ENCODE measurements at places on chromosomes 4 and X.
A peak's percentile ranks its signal among the peaks of the same experiment; 100 is the strongest.

GRCh38 chr4:3310301-3311094, 17.7 kb downstream of the RGS12 start:
- no peak for DNase-seq

- DNase-seq, result no peak
Observed at GRCh38 chr4:97643179-97643578, 500.1 kb downstream of the STPG2 start.

GRCh38 chr4:136390824-136391223, 1141.5 kb downstream of the PCDH18 start:
- no peak for DNase-seq

GRCh38 chr4:148077581-148077980, 345.7 kb downstream of the ARHGAP10 start:
- DNase-seq, result no peak

- no peak for DNase-seq
Observed at GRCh38 chrX:152403515-152403914, 47.6 kb downstream of the GABRA3 start.

GRCh38 chrX:42691196-42691595, 86.8 kb downstream of the PPP1R2C start:
- no peak for DNase-seq

GRCh38 chrX:67953658-67954057, 409.8 kb downstream of the AR start:
- DNase-seq, result no peak

GRCh38 chrX:7028246-7028645, 119.3 kb upstream of the STS start:
- DNase-seq, result no peak

DNA sequence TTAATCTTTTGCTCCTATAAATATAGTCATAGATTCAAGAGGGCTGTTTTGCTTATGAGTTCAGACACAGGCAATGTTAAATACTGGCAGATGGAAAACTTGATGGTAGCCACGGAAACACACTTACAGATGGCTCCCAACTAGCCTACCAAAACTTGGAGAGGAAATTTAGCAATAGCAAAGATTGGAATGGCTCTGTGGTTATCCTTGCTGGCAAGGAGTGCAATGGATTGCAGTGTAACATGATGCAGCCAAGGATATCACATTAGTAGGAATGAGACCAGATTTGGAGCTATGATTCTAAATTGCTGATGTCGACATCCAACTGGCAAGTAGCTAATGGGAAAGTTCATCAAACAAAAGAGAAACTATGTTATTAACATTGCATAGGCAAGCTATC, 791.0 kb upstream of the DIAPH2 start:
- DNase-seq, result no peak

GRCh38 chr4:51895158-51895557, 52.2 kb downstream of the DCUN1D4 start:
- no peak for DNase-seq

GRCh38 chr4:88078579-88078978, 71.1 kb downstream of the PKD2 start:
- DNase-seq, result no peak

- no peak for DNase-seq
Observed at GRCh38 chrX:155871934-155872333, 9.2 kb upstream of the VAMP7 start.

DNA sequence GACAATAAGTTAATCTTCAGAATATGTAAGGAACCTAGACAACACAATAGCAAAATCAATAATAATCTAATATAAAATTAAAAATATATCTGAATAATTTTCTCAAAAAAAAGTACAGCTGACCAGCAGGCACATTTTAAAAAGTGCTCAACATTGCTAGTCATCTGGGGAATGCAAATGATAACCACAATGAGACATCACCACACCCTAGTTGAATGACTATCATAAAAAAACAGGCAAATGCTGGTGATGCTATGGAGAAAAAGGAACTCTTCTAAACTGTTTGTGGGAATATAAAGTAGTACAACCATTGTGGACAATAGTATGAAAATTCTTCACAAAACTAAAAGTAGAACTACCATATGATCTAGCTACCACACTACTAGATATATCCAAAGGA, 956.9 kb upstream of the NDST4 start:
- no peak for DNase-seq

DNA sequence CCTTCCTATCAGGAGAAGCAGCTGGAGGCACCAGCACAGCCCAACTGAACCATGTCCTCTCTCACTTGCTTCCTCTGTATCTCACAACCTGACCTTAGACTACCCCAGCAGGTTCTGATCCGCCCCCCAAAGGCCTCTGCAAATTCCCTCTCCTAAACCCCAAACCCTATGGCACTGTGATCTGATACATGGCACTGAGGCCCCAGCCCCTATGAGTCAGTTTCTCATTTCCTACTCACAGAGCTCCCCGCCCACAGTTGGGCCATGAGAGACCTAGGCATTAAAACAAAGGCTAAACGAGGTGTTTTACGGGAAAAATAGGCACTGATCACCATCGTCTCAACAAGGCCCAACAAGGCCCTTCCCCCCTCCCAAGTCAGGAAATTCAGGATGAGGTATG, 19.1 kb downstream of the SASH3 start:
- DNase-seq, result peak; percentile 39

- no peak for DNase-seq
Observed at GRCh38 chr4:176433983-176434382, 114.2 kb downstream of the SPCS3 start.

DNA sequence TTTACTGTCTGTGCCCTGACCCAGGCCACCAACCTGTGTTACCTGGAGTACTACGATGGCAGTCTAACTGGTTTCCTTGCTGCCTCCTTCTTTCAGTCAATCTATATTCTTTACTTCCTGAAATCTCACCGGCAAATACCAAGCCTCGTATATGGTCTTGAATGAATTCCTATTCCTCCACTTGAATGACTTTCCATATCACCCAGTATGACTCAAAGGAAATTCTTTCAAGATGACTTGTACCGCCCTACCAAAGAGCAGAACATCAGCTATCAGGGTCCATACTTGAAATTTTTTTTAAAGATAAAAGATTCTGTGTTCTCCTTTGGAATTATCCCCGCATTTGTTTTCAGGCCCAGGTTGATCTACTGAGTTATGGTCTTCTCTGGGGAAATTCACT, 378.0 kb downstream of the AFF2 start:
- no peak for DNase-seq

- no peak for DNase-seq
Observed at GRCh38 chr4:147776716-147777115, 44.8 kb downstream of the ARHGAP10 start.

GRCh38 chr4:40789031-40789430, 39.3 kb downstream of the NSUN7 start:
- no peak for DNase-seq

GRCh38 chr4:80017125-80017854, 55.7 kb downstream of the ANTXR2 start:
- DNase-seq, result no peak

- DNase-seq, result no peak
Observed at GRCh38 chr4:74661427-74662201, 132.7 kb downstream of the BTC start.

DNA sequence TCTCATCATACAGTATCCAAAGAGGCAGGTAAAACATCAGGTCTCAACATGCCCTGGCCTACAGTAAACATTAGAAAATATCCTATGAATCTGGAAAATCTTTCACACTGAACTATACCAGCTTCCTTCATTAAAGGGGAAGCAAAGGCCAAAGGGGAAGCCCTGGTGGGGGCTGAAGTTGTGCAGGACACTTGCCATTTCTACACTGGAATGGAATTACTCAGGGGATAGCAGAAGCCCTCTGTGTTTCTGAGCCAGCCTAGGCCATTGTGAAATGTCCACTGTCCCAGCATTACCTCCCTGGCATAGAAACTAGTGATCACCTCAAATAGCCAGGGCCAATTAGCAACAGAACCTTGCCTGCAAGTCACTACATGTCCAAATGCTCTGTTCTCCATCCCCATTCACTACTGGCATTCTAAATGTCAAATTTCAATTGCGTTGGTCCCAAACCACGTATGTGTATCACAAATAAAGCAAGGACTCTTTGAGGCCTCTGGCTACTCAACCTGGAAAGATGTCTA, 429.9 kb downstream of the AFF2 start:
- DNase-seq, result no peak

- no peak for DNase-seq
Observed at GRCh38 chr4:53478671-53479456, 101.4 kb downstream of the FIP1L1 start.

DNA sequence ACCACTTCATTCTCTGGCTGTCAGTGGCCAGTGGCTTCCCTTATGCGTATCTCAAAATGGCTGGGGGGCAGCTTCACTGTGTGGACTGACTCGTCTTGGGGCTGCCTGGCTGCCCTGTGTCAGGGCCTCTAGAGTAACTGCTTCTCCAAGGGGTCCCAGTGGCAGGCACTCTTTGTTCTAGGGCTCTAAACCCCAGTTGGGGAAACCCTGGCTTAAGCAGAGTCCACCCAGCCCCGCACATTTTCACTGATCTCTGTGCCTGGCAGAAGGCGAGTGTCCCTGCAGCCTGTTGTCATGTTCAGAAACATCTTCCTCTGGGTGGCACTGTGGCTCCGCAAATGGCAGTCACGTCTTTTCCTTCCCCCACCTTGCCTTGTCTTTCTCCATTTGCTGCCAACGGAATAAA, 59.7 kb downstream of the NBDY start:
- DNase-seq, result no peak

GRCh38 chr4:87426865-87427517, 4.6 kb downstream of the NUDT9 start:
- DNase-seq, result no peak

DNA sequence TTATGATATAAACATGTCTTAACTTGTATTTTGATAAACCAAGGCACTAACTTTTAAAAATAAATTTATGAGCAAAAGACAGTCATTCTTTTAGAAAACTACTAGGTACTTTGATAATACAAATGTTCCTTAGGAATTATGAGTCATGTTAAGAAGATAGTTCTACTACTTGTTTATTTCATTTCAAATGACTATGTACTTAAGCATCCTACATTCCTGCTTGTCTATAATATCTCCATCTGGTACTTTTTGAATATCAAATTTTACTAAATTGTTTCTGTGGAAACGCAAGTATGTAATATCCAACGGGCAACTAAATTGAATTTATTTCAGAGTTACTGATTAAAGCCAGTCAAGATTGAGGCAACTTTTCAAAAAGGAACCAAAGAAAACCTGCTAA, 61.8 kb downstream of the CAMK2D start:
- no peak for DNase-seq

DNA sequence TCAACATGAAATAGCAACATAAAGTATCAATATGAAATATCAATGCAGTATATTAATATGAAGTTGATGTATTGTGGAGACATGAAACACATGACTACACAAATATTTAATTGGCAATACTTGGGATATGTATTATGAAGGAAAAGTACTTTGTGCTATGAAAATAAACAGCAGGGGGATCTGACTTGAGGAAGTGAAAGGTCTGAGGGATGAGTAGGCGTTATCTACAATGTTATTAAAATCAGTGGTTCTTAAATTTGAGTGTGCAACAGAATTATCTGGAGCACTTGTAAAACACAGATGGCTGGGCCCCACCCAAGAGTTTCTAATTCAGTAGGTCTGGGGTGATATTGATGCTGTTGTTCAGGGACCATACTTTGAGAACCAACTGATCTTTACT, 27.4 kb upstream of the ARX start:
- DNase-seq, result no peak

- DNase-seq, result no peak
Observed at GRCh38 chr4:128653527-128654444, 155.7 kb upstream of the JADE1 start.

DNA sequence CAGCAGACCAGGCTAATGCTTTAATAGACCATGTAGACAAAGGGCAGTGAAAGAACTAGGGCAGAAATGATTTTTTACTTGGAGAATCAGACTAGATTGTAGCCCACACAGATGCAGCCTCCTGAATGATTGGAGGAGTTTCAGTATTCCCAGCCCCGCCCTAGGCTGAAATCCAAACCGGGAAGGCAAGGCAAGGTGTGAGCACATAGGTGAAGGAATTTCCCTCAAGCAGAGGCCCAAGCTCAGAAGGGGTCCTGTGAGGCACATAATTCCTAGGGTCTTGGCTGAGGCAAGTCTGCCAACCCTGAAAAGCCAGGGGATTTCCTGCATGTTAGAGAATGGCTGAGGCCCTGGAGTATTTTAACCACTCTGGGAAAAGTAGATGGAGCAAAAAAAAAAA, 56.4 kb upstream of the PAK3 start:
- DNase-seq, result no peak

Data from stimulated activated CD4-positive, alpha-beta T cell treated with anti-CD3 and anti-CD28 coated beads, Interleukin-4, amount 100 ng/mL, for 1 hour (primary cell).